ENCODE measurements at places on chromosomes 1 and 21.

- no peak for DNase-seq
Measured at GRCh38 chr1:97061604-97062003, 340.0 kb downstream of the PTBP2 start.

DNA sequence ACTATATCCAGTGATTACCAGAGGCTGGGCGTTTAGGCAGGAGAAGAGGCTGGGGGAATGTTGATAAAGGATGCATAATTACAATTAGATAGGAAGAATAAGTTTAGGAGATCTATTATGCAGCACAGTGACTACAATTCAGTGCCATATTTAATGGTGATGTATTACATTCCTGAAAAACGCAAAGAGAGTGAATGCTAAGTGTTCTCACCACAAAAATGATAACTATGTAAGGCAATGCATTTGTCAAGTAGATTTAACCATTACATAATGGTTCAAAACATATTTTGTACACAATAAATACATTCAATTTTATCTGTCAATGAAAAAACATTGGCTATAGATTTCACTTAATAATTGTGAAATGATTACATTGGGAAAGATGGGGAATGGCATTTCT is 548.9 kb downstream of the NUF2 start:
- DNase-seq = no peak

DNA sequence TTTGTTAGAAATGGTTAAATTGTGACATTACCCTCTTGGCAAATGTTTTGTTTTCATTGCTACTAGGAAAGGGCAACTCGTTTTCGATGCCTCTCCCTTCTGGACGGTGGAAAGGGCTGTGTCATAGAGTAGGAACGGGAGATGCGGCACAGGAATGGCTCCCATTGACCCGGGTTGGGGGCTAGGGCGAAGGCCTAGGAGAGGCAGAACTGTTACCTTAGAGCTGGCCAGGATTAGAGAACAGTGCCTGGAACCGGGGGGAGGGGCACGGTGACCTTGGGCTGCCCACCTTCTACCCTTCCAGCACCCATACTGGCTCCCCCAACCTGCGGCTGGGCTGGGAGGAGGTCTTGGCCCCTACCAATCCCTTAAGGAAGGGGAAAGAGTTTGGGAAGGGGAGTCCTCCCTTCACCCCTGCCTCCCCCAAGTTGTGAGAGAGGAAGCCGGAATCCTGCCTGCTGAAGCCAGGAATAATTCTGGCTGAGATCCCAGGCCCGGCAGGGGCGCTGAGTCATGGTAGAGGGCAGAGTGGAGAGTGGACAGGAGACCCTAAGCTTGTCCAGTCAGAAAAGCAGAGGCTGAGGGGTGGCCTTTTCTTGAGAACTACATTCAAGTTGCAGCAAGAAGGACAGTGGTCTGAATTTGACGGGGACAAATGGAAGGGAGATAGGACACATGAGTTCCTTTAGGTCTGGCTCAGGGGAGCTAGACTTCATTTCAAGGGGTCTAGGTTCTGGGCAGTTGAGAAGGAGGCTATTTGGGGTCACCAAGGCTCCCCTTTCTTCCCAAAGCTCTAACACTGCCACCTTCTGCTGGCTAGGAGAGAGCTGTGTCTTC is 8.2 kb downstream of the LMNA start:
- DNase-seq = no peak

DNA sequence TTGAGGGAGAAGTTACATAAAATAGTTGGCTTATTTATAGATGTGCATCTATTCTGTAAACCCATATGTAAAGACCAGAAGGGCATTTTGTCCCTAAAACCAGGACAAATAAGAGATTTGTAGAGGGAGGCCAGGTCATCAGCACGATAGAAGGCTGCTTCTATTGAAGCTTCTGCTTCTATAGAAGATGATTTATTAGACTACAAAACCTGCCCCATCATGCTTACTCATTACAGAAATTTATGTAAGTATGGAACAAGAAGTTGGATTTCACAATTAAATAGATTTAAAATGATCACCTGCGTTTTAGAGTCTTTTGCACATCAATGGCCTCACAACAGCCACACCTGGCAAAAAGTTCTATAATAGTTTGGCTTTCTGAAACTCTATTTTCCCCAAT is 183.5 kb downstream of the DUSP10 start:
- DNase-seq = no peak

- DNase-seq = no peak
Measured at GRCh38 chr1:67682659-67683197, 2.3 kb upstream of the GADD45A start.

DNA sequence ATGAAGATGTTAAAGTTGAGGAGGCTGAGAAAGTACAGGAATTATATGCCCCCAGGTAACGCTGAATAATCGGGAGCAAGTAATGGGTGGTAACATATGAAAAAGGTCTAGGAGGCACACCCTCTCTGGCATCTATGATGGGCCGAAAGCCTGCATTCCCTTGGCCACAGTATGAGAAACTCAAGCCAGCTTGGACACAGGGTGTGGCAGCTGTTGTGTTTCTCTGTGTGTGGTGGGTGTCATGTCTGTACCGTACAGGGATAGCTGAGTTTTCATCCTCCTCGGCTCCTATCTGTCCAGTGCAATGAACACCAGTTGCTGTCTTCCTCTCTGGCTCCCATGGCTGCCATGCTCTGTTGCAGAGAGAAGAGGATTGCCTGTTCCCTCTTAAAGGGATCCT is 32.9 kb downstream of the NBPF3 start:
- DNase-seq = no peak

GRCh38 chr1:56963667-56964066 is 2.1 kb downstream of the C8B start:
- DNase-seq = no peak

GRCh38 chr1:30761381-30762151 is 4.0 kb upstream of the LAPTM5 start:
- no peak for DNase-seq

- no peak for DNase-seq
Measured at GRCh38 chr1:30054126-30054525, 669.3 kb downstream of the MATN1 start.

- no peak for DNase-seq
Measured at GRCh38 chr1:203661572-203661971, 34.9 kb downstream of the ATP2B4 start.

Measured in central memory CD4-positive, alpha-beta T cell (primary cell).